ENCODE measurements at places on chromosomes 12 and 14. TPM values are rescaled to one million over a fixed set of nuclear protein-coding genes. Genes with fewer than 3 reads are reported as not detected.

DNA sequence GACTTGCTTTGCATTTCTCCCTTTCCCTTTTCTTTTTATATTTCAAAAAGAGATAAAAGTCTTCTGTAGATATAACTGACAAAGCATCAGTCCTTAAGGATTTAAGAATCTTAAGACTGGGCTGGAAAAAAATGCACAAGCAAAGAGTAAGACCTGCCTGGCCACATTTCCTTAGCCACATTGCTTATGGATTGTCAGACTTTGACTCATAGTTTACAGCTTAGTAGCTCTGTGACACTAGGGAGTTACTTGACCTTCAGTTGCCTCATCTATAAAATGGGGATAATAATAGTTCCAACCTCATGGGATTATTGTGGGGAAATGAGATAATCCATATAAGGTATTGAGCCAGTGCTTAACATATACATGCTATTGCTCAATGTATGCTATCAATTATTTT is 66.4 kb upstream of the STK38L start:
- peak; percentile 42 for DNase-seq

DNA sequence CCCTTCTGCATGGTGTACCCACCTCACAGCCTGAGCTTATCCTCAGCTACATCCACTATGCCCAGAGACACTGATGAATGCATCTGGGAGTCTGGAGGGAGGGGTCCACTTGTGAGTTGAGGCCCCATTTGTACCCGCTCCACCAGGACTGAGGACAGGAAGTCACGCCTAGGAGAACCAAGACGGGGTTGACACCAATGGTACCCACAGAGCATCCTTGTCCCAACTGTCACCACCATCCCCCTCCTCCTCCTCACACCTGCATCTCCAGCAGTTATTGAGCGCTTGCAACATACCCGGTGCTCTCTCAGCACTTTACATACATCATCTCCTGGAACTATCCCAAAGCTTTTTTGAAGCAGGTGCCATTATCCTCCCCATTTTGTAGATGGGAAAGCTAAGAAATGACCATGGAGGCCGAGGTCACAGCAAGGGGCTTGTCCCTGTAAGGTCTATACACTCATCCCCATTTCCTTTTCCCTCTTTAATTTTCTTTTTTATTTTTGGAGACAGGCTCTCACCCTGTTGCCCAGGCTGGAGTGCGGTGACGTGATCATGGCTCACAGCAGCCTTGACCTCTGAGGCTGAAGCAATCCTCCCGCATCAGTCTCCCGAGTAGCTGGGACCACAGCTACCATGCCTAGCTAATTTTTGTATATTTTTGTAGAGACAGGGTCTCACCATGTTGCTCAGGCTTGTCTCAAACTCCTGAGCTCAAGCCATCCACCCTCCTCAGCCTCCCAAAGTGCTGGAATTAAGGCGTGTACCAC is 31.7 kb downstream of the DGLUCY start:
- DNase-seq = no peak

Gene ZDHHC22
- total RNA-seq = 0.12 TPM

GRCh38 chr12:97148941-97149559 is 242.0 kb downstream of the NEDD1 start:
- DNase-seq = peak; percentile 61

- no peak for DNase-seq
These were observed 291.4 kb downstream of the NAV3 start for GRCh38 chr12:78121969-78122610.

DNA sequence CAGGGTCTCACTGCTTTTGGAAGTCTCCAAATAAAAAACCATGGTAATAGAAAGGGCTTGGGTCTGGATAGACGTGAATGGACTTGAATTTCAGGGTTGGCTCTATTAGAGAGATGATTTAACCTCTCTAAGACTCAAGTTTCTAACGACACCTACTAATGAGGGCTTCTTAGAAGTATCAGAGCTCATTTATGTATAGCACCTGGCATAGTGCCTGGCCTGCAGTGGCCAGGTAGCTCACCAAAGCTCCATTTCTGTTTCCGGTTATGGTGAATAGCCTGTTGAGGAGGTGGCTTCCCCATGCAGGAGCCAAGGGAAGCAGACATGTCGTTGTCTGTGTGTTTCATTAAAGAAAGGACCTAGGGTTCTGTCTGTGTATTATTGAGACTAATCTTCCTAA is 108.6 kb downstream of the ETV6 start:
- DNase-seq = no peak

Measured in cardiac muscle cell (in vitro differentiated cells and primary cell).